Body of pancreas (tissue), 4 donors: ENCODE measurements at places on chromosomes 6 and 20. TPM values are rescaled to one million over a fixed set of nuclear protein-coding genes. Genes with fewer than 3 reads are reported as not detected.
A peak's percentile ranks its signal among the peaks of the same experiment; 100 is the strongest.

The HS3ST5 gene
- total RNA-seq, result 0.26 TPM

The TAAR5 gene
- total RNA-seq, result not detected

The SFTA2 gene
- not detected for total RNA-seq

The KIF13A gene
- total RNA-seq, result 13.2 TPM

The MUCL3 gene
- total RNA-seq, result under 0.01 TPM

- no peak for DNase-seq
Measured at GRCh38 chr6:105594821-105595220, 191.9 kb upstream of the PREP start.

GRCh38 chr6:80932359-80932758, 820.1 kb downstream of the TENT5A start:
- DNase-seq, result no peak

DNA sequence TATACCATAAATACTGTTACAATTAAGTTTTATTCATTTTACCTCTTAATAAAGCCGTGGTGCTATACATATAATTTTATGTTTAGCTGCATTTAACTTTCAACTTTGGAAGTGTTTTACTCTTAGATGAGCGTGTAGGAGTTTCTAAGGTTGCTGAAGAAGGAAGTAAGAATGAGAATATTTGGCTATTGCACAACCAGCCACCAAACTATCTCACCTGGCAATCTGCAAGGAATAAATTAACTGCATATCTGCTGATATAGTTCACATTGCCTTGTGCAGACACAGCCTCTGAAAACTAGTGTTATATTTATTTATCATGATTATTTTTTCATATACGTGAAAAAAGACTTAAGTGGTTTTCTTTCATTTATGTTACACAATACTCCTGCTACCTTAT, 230.4 kb downstream of the PLCB1 start:
- DNase-seq, result no peak

GRCh38 chr6:18102783-18103509, 19.5 kb downstream of the NHLRC1 start:
- DNase-seq, result no peak

GRCh38 chr6:137928286-137928685, 61.2 kb downstream of the TNFAIP3 start:
- no peak for DNase-seq

- DNase-seq, result no peak
Measured at GRCh38 chr20:49642816-49643215, 70.9 kb downstream of the B4GALT5 start.

- DNase-seq, result no peak
Measured at GRCh38 chr6:83702749-83703148, 6.2 kb downstream of the SNAP91 start.

DNA sequence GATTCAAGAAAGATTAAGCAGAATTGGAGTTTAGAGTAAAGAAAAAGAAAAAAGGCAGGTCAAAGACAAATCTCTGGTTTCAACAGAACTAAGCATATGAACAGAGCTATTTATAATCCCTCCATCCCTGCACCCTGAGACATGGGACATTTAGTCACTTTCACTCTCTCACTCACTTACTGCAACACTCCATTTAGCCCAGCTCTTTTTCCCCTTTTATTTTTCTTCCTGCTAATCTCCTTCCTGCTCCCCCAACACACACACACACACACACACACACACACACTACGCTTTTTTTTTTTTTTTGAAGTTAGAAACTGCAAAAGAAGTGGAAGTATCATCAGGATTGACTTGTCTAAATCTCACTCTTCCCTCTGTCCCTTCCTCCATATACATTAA, 45.1 kb upstream of the TBC1D7 start:
- DNase-seq, result no peak

DNA sequence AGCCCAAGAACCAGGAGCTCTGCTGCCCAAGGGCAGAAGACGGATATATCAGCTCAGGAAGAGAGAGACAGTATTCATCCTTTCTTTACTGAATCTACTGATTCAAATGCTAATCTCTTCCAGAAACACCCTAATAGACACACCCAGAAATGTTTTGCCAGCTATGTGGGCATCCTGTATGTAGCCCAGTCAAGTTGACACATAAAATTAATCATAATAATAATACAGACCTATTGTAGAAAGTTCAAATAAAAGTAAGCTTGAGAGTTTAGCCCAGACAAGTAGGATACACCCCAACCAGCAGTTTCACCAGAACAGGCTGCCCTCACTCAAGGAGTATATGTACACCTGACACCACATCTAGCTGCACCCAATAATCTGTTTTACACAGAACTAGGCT, 73.9 kb upstream of the VGLL2 start:
- DNase-seq, result no peak

GRCh38 chr6:100453701-100454521, 10.8 kb downstream of the SIM1 start:
- peak; percentile 82 for DNase-seq

DNA sequence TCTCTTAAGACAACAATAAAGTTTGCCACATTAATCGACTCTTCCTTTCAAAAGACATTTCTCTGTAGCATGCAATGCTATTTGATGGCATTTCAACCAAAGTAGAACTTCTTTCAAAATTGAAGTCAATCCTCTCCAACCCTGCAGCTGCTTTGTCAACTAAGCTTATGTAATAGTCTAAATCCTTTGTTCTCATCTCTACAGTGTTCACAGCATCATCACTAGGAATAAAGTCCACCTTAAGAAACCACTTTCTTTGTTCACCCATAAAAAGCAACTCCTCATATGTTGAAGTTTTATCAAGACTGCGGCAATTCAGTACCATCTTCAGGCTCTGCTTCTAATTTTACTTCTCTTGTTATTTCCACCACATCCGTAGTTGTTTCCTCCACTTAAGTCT, 11.5 kb upstream of the BLOC1S5 start:
- no peak for DNase-seq

GRCh38 chr6:126071000-126071647, 84.8 kb downstream of the TRMT11 start:
- DNase-seq, result no peak
